ENCODE measurements at places on chromosomes 5 and 9.

GRCh38 chr5:51476431-51476830 lies 93.2 kb downstream of the ISL1 start:
- no peak for DNase-seq

- no peak for DNase-seq
Observed at GRCh38 chr9:78857373-78858225, 560.7 kb downstream of the PSAT1 start.

- DNase-seq: no peak
Observed at GRCh38 chr9:103014242-103014641, 19.1 kb downstream of the CYLC2 start.

GRCh38 chr5:3155046-3155445 lies 403.6 kb upstream of the IRX2 start:
- no peak for DNase-seq

- no peak for DNase-seq
Observed at GRCh38 chr5:109486200-109486804, 76.5 kb upstream of the PJA2 start.

All from NCI-H2029 treated with DMSO at 0.1 percent for 48 hours (cell line).